SW 1271 (cell line): ENCODE measurements at places on chromosomes 5 and 9.

DNA sequence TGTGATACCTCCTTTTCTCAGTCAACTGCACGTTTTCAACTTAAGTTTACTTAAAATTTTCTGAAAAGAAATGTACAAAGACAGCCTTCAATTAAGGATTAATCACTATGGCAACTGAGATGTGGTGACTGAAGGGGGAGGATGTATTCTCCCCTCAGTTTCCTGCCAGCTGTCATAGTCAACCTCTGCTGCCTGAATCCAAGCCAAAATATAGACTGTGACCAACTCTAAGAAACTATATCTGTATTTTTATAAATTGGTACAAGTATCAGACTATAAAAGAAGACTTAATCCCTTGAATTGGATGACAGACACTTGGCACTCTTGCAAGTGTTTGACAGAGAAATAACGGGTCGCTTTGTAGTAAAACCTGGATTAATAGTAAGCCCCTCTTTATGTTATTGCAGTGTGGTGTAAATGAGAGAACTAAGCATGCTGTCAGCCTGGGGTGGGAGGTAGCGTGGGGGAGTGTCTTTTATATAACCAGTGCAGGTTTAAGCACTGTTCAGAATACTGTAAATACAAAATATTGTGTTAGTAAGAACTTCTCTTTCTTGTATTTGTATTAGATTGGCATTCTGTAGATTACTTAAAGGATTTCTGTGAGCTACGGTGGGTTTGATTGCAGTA is 106.4 kb downstream of the ERCC6L2 start:
- DNase-seq = no peak

DNA sequence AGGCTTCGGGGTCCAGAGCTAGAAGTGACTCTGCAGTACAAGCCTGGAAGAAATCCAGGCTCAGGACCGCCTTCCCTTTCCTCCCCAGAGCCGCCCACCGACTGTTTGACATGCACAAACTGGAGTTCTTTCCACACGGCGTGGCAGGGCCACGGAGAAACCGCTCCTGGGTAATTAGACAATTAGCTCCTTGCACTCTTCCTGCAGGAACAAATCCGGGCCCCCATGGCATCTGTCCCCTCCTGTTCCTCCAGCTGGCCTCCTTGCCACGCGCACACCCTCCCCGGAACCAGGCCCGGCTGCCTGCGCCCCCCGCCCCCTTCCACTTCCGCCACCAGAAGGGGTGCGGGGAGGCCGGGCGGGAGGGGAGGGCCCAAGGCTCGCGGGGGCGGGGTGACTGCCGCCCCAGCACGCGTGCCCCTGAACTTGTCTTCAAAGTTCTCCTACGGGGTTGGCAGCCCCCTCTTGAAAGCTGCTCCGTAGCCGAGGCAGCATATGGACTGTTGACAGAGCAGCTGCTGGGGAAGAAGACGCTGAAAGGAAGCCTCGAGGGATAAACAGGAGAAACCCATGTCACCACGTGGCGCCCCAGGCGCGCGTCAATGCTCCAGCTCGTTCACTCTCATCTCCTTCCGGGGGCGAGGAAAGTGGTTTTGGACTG is 74.3 kb downstream of the SEC61B start:
- no peak for DNase-seq

DNA sequence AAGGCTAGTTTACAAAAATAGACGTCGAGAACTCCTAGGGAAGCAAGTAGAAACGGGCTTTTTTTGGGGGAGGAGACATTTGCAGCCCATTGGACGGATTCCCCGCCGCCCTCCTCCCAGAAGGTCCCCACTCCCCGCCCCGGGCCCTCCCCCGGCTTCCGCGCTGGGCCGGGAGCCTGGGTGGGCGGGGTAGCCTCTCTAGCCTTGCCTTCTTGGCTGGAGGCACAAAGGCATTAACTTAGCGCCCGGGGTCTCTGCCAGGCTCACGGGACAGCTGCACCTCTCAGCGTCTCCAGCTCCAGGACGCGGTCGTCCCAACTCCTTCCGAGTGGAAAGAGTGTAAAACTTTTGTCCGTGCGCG is at the start of gene DMRTA1:
Gene DMRTA1, plus strand, starts transcription at position 236 of the 361 bp plus-strand sequence. CDS start 242 bp downstream, outside the sequence.
- no peak for DNase-seq

GRCh38 chr9:113210815-113211214 is 10.3 kb downstream of the FKBP15 start:
- DNase-seq = no peak

DNA sequence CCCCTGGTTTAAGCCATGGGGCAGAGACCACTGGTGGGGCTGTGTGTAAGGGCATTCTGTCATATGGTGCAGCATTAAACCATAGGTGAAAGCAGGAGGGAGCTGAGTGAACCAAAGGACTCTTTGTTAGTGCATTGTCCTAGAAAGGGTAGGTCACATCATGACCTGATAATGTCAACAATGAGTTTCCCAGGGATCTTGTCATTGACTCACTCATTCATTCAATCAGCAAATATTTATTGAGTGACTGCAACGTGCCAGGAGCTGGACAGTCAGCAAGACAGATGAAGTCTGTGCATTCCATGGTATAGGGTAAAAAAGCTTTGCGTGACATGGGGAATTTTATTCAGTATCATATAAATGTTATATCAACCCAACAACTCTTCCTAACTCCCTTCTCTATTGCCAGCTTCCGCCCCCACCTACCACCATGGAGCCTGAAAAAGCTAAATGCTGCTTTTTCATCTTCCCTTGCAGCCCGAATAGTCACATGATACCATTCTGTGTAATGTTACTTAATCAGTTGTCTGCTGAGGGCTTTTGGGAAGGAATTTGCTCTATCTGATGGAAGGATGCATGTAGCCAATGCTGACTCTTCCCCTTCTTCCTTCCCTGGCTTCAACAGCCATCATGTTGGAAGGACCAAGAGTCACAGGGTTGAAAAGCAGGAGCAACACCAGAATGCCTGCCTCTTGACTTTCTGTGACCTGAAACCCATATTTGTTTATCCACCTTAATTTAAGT is 11.5 kb upstream of the OTULINL start:
- no peak for DNase-seq

DNA sequence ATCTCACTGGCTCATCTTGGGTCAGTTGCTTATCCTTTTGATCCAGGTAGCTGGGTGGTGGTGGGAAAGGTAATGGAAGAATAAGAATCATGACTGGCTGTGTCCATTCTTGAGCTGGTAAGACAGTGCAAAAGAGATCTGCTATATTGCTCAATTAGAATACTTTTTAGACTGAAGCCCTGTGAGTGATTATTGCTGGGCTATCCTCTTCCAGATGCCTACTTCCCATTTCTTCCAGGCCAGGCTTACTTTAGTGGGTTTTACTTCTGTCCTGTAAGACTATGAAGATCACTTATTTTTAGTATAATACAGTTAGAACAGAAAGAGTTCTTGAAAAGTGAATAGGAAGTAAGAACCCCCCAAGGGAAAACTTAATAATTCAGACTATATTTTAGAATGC is 7.2 kb downstream of the MARCHF6 start:
- no peak for DNase-seq

- DNase-seq = no peak
These were observed 158.9 kb upstream of the KLF9 start for GRCh38 chr9:70573308-70573707.
